ENCODE measurements at places on chromosomes 1 and 21.

GRCh38 chr1:91725989-91726721 lies 159.8 kb downstream of the TGFBR3 start:
- DNase-seq = no peak

DNA sequence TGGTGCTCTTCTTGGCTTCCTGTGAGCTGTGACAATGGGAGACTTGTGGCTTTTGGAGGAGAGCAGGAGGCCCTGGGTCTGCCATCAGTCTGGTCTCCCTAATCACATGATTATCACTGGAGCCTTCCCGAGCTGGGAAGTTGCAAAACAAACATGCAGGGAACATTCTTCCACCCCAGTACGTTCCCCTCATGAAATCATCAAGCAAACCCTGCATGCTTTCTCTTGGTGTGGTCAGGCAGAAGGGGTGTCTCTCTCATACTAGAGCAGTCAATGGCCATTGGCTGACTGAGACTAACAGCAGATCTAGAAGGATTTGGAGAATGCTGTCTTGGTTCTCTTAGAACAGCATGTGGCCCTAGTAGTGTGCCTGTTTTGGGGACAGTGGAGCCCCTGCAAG lies 111.2 kb downstream of the LIPI start:
- no peak for DNase-seq

DNA sequence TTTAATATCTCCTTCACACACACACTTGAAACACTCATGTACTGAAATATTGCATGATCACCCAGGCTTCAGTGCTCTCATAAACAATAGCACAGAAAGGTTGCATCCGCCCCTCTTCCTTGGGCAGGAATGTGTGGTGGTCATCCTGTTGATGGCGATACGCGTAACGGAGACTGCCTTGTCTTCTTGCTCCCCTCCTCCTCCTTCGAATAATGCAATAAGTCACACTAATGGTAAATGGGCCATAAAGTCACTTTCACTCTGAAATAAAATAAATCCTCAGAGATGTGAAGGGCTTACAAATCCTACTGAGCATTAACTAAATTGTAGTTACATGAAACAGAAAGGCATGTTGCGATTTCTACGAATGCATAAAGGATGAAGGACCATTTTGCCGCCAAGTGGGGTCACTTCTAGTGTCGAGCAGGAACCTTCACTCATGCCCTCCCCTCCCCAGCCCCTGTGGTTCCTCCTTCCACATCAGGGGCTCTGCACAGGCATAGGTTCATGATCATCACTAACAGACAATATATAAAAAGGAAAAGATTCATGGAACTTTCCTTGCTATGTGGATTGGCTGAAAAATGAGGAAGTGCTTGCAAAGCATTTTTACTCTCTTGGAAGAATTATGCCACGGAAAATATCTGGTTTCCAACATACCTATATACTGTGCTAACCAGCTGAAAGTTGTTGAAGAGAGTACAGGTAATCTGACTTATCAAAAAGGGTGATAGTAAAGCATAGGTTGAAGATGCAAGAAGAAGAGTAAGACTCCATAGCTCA lies 1.2 kb upstream of the PGBD5 start:
- DNase-seq = no peak

DNA sequence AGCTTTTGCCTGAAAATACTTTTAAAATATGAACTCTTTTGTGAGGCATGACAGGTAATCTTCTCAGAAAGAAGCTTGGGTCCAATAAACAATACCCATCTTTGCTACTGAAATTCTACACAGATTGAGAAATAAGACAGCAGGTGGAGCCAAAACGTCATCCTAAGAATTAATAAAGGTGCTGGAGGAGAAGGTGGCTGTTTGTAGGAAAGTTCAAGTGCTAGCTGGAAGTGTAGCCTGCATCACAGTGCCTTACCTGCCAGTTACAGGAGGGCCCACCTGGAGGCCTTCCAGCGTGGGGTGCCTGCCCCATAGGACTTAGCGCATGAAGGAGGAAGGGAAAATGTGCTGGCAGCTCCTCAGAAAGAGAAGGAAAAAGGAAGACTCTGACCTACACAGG lies 93.7 kb downstream of the TTC3 start:
- no peak for DNase-seq

DNA sequence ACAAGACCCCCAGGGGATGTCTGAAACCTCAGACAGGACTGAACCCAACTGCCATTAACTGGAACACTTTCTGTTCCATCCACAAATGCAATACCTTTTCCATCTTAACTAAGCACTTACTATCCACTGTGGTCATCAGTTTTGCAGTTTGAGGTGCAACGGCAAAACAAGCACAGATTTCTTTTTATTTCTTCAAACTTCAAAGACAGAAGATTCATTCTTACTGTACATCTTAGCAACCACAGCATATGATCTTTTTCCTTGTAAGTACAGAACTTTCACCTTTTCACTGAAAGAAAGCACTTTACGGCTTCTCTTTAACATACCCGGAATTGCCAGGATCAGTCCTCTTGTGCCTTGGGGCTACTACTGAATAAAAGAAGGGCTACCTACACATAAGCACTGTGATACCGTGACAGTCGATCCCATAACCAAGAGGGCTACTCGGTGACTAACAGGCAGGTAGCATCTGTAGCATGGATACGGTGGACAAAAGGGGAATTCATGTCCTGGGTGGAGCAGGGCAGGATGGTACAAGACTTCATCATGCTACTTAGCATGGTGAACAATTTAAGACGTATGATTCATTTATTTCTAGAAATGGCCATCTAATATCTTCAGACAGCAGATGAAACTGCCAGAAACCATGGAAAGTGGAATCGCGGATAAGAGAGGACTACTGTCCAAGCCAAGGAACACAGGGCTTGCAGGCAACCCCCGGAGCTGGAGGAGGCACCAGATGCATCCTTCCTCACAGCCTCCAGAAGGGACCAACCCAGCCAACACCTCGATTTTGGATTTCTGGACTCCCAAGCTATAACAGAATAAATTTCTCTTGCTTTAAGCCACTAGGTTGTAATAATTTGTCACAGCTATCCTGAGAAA lies 18.4 kb downstream of the ERG start:
- no peak for DNase-seq

GRCh38 chr1:246567646-246568235 lies 1.5 kb downstream of the CNST start:
- no peak for DNase-seq

- no peak for DNase-seq
These were observed 2.2 kb upstream of the KRTAP10-6 start for GRCh38 chr21:44594406-44594916.

- no peak for DNase-seq
These were observed 90.7 kb downstream of the RHOU start for GRCh38 chr1:228825840-228826484.

DNA sequence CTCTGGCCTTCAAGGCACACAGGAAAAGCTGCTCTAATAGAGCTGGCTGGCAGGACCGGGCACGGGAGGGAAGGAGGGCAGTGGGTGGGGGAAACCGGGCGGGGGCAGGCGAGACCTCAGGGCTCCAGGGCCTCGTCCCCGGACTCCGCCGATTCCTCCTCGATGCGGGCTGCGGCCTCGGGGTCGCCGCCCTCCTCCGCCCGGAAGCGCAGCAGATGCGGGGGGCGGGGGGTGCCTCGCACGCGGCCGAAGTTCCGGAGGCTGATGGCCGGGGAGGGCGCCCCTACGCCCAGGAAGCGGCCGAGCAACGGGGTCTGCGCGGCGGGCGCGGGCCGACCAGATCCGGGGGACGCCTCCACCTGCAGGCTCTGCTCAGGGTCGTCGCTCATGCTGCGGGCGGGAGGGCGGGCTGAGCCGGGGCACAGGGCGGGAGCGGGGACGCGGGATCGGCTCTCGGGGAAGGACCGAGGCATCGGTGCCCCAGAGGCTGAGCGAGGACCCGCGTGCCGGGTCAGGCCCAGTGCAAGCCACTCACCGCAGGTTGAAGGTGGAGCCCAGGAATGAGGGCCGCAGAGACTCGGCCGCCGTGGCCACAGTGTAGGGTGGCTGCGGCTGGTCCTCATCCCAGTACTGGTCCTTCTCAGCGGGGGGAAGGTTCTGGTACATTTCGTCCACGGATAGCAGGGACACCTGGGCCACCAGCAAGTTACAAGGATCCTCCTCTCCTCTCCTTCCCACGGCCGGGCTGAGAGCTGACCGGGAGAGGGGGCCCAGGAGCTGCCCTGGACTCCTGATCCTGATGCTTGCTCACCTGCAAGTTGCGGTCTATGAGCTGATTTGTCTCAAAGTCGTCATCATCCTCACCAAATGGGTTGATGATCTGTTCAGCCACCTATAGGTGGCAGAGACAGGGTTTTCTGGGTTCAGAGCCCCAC lies 3.6 kb downstream of the BEST4 start:
- DNase-seq = no peak

DNA sequence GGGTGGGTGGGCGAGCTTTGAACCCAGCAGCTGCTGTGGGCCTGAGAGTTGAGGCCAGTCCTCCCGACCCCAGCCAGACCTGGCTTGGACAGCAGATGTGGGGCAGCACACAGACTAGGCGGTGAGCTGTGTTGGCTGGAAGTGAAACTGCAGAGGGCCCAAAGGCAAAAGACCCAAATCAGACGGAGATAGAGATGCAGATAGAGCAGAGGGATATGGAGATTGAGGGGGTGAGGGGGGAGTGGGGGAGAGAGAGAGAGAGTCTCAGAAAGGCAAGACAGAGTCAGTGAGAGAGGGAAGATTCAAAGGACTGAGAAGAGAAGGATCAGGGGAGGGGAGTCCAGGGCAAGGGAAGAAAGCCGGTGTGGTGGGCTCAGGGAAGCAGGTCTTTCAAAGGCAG lies 17.0 kb upstream of the POU3F1 start:
- DNase-seq = no peak

GRCh38 chr1:19563324-19564097 lies 78.2 kb upstream of the CAPZB start:
- peak; percentile 82 for DNase-seq

DNA sequence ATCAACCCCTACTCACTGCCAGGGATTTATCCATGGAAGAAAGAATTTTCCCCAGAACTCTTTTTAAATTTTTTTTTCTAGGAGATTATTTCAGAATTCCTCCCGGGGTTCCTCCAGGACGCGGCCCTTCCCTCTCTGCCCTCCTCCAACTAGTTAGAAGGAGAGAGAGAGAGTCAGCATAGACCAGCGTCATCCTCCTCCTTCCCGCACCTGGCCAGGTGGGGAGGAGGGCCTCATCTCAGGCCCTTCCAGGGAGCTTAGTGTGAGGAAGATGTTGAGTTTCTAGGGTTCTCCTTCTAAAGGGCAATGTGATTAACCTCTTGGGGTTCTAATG lies 63.6 kb downstream of the CDK18 start:
- DNase-seq = no peak

DNA sequence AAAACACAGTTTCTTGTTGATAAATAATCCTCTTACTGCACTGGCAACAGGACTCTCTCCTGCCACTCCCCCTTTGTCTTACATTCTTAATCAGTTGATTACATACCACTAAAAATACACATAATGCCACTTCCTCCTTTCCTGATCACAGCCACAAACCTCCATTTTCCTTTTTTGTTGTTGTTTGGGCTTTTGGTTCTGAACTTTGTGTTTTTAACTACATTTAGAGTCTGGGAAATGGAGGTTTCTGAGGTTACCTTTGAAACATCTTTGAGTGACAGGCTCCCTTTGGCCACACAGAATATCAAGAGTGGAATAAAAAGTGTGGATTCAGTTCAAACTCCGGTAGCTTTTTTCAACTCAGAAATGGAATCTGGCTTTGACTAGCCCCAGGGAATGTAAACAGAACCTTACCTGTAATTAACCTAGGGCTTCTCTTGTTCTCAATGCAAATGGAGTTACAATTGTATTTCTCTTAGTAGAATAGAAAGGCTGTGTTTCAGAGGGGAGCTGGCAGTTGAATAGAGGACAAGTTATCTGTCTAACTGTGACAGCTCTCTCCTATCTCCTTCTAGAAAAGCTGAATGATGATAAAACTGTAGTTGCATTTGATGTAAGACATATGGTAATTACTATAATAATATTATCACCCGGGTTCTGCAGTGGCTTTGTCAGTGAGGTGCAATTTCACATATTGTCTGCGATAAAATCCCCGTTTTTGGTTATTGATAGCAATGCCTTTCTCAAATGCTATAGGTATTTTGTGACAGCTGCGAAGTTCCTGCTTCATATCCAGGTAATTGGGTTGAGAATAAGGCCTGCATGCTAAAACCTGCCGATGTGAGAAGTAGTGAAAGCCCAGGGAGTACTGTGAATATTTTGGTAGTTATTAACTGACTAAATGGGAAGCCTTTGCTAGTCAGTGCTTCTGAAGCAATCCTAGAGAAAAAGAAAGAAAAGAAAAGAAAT lies 66.9 kb downstream of the ST6GALNAC5 start:
- no peak for DNase-seq

DNA sequence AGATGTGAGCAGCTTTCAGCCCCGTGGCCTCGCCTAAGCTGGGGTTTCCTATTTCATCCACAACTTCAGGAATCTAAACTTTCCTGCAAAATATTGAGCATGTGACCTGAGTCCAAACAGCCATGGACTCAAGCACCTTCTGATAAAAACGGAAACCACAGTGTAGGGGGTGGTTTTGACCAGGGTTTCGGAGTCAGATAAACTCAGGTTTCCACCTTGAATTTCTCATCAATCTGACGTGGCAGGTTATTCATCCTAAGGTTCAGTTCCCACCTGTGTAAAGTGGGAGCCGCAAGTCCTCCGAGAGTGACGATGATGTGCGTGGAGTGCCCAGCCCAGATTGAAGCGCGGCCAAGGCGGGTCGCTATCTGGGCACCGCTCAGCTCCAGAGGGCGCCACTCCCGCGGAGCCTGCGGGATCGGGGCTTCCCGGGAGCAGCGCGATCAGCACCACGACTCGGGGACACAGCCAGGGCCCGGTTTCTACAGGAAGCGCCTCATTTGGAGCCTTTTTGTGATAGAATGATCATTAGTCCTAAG lies 871 bp upstream of the ETS2 start:
- DNase-seq = peak; percentile 80

- DNase-seq = peak; percentile 95
These were observed 15.3 kb downstream of the RNU1-1 start for GRCh38 chr1:16498573-16499413.

GRCh38 chr1:27595597-27595996 lies 8.3 kb downstream of the AHDC1 start:
- peak; percentile 26 for DNase-seq

DNA sequence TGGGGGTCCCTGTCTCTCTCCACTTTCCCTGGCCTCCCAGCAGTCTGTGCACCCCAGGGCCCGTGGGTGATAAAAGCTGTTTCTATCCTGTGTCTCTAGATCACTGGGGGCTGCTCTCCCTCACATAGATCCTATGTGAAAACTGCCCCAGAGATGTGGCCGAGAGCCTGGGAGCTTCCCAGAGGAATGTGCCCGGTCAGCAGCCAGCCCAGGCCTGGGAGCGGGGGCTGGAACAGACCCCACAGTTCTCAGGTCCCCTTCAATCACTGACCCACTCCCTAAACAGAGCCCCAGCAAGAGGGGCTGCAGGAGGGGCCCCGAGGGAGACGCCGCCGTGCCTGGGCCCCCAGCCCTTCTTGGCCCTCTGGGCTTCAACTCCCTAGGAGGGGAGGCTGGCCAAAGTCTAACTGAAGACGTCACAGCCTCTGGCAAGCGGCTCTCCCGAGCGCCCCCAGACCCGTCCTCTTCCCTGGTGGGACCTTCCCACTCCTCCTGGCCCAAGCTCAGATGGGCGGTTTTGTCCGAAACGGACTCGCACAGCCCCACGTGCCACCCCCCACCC lies 403 bp downstream of the MXRA8 start:
- DNase-seq = no peak

Measured in left hindlimb (tissue), 1 donor.